Mucosa of gallbladder (tissue), 1 donor: ENCODE measurements at places on chromosomes 16 and 17. TPM values are rescaled to one million over a fixed set of nuclear protein-coding genes. Genes with fewer than 3 reads are reported as not detected.

The ST6GALNAC2 gene
- 2.4 TPM for total RNA-seq

GRCh38 chr16:24801761-24802302, 43.9 kb upstream of the SLC5A11 start:
- DNase-seq, result no peak

The MYH8 gene
- not detected for total RNA-seq

DNA sequence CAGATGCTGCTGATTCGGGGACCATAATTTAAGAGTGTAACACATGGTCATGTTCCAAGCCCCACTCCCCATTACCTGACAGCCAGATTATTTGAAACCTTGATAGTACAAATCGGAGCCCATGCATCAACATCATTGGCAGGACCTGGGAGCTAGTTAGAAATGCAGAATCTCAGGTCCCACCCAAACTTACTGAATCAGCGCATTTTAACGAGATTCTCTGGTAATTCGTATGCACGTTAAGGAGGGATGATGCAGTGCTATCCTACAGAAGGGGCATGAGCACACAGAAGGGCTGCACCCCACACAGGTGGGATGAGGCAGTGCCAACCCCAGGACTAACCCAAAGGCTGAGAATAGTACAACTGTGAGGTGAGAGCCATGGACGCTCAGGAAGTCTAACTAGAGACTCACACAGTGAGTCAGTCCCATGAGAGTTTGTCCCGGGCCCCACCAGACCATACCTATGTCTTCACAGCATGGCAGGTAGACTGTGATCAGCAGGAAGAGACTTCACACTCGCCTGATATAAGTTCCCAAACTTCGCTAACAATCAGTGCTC, 64.9 kb downstream of the ZNF18 start:
- no peak for DNase-seq

The C17orf113 gene
- 1.6 TPM for total RNA-seq

The CDH11 gene
- total RNA-seq, result 41.1 TPM

GRCh38 chr17:8079291-8080207, 8.0 kb downstream of the ALOX12B start:
- peak; percentile 65 for DNase-seq

DNA sequence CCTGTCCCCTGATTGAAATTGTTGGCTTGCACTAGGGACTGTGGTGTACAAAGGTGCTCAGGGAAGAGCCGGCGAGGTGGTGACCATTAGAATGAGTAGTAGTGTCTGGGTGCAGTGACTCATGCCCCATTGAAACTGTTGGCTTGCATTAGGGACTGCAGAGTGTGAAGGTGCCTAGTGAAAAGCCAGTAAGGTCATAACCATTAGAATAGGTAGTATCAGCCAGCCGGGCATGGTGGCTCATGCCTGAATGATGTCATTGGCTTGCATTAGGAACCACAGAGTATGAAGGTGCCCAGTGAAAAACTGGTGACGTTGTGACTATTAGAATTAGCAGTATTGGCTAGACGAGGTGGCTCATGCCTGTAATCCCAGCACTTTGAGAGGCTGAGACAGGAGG, 78.9 kb downstream of the ABCC6 start:
- no peak for DNase-seq

DNA sequence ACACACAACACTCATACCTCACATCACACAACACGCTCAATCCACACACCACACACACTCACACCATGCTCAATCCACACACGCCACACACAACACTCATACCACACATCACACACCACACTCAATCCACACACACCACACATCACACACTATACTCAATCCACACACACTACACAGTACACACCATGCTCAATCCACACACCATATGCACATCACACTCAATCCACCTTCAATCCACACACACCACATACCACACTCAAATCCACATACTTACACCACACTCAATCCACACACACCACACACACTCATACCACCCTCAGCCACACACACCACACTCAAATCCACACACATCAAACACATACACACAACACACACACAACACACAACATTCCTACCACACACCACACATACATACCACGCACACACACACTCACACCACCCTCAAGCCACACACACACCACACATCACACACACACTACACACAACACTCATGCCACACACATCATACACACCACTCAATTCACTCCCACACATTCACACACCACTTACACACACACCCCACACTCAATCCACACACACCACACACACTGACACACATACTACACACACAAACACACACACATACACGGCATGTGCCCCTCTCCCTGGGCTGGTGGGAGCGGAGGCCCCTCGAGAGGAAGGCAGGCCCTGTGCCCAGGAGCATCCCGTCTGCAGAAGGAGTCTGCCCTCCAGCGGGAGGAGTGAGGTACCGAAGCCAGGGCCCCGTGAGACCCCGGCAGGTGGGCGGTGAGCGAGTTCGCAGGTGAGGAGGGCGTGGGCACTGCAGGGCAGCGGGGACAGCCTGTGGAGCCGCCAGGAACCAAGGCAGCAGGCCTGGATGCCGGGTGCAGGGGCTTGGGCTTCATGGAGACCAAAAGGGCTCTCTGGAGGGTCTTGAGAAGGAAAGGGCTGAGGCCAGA, 33.1 kb upstream of the RPTOR start:
- no peak for DNase-seq

GRCh38 chr17:13400491-13400890, 201.2 kb downstream of the HS3ST3A1 start:
- no peak for DNase-seq

- no peak for DNase-seq
Observed at GRCh38 chr16:1745181-1745899, 26.0 kb downstream of the NME3 start.

DNA sequence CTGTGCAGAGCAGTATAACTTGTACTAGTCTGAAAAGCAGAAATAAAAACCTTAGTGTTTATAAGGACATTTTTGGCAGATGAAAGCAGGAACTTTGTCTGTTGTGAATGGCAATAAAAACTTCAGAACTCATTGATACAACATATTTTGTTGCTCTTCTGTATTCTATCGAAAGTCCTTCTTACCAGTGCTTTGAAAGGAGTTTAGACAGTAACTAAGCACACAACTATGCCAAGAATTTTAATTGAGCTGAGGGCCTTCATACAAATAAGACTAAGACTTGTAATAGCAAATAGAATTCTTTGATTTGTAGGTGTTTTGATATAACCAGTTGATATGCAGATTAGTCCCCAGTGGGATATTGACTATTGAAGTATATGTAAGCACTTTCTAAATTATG, 308.4 kb downstream of the ZFHX3 start:
- DNase-seq, result no peak

GRCh38 chr17:75394332-75394918, 11.1 kb downstream of the GRB2 start:
- DNase-seq, result no peak

- DNase-seq, result no peak
Observed at GRCh38 chr16:23509441-23509754, 896 bp downstream of the GGA2 start.

- no peak for DNase-seq
Observed at GRCh38 chr17:75124819-75125162, 6.8 kb downstream of the NT5C start.

DNA sequence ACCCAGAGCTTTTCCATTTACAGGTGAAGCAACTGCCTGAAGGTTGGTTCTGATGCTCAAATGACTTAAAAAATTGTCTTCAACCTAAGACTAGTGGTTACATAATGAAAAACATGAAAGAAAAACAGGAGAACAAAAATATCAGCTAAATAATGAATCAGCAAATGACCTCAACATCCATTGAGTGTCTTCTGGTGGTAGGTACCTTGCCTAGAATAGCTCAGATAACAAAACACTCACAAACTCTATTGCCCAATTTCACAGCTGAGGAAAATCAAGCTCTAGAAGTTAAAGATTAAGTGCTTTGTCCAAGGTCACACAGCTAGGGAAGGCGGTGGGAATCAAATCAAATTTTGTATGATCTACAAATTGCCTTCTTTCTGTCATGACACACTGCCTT, 304.6 kb upstream of the CDH11 start:
- DNase-seq, result no peak

GRCh38 chr17:1273492-1274244, 3.4 kb downstream of the BHLHA9 start:
- no peak for DNase-seq

- DNase-seq, result no peak
Observed at GRCh38 chr17:43787728-43788127, 7.5 kb downstream of the CFAP97D1 start.

The GPR142 gene
- 0.20 TPM for total RNA-seq

DNA sequence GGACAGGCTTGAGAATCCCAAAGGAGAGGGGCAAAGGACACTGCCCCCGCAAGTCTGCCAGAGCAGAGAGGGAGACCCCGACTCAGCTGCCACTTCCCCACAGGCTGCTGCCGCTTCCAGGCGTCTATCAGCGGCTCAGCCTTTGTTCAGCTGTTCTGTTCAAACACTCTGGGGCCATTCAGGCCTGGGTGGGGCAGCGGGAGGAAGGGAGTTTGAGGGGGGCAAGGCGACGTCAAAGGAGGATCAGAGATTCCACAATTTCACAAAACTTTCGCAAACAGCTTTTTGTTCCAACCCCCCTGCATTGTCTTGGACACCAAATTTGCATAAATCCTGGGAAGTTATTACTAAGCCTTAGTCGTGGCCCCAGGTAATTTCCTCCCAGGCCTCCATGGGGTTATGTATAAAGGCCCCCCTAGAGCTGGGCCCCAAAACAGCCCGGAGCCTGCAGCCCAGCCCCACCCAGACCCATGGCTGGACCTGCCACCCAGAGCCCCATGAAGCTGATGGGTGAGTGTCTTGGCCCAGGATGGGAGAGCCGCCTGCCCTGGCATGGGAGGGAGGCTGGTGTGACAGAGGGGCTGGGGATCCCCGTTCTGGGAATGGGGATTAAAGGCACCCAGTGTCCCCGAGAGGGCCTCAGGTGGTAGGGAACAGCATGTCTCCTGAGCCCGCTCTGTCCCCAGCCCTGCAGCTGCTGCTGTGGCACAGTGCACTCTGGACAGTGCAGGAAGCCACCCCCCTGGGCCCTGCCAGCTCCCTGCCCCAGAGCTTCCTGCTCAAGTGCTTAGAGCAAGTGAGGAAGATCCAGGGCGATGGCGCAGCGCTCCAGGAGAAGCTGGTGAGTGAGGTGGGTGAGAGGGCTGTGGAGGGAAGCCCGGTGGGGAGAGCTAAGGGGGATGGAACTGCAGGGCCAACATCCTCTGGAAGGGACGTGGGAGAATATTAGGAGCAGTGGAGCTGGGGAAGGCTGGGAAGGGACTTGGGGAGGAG, at the start of gene CSF3:
CSF3 (plus strand) TSS at position 436 of the 993 bp plus-strand sequence; CDS start at position 471, 35 bp downstream.
- DNase-seq, result no peak
